Naive thymus-derived CD4-positive, alpha-beta T cell (primary cell): ENCODE measurements at places on chromosomes 5 and 9. TPM values are rescaled to one million over a fixed set of nuclear protein-coding genes. Genes with fewer than 3 reads are reported as not detected.

DNA sequence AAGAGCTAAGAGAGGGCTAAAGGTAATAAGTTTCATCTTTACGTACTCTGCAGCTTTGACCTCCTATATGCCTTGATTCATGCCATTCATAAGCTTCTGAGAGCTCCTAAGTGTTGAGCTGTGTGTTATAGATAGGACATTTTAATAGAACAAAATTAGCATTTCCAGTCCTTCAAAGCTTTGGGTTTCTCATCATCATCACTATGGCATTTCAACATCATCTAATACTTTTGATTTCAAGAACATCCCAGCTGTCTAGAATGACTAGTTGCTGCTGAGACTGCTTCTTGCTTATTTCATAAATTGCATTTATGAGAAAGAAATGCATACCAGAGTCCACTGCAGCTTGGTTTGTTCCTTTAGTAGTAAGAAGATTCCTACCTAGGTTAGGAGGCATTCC is 201.7 kb downstream of the SGCD start:
- no peaks in the 10 kb centered on the region for H3K27me3 ChIP-seq
- no peak for DNase-seq
- no peaks in the 10 kb centered on the region for H3K4me1 ChIP-seq
- no peak overlapping the region for H3K27ac ChIP-seq
- H3K4me3 ChIP-seq, result no peak overlapping the region

Gene PCDHA5
- total RNA-seq, result not detected in 2 replicates

GRCh38 chr9:109600142-109600541 is 102.0 kb upstream of the PTPN3 start:
- H3K4me1 ChIP-seq, result no peaks in the 10 kb centered on the region
- no peak for DNase-seq
- H3K27ac ChIP-seq, result no peak overlapping the region
- H3K36me3 ChIP-seq, result no peaks in the 10 kb centered on the region

Gene SOHLH1
- not detected for total RNA-seq
